Tongue (tissue), 3 donors: ENCODE measurements at places on chromosomes 7 and 10. TPM values are rescaled to one million over a fixed set of nuclear protein-coding genes. Genes with fewer than 3 reads are reported as not detected.
A peak's percentile ranks its signal among the peaks of the same experiment; 100 is the strongest.

Gene MSS51
- 9.5 TPM for total RNA-seq

Gene CDH23
- total RNA-seq: 12.2 TPM

Gene AKR1D1
- not detected for total RNA-seq

DNA sequence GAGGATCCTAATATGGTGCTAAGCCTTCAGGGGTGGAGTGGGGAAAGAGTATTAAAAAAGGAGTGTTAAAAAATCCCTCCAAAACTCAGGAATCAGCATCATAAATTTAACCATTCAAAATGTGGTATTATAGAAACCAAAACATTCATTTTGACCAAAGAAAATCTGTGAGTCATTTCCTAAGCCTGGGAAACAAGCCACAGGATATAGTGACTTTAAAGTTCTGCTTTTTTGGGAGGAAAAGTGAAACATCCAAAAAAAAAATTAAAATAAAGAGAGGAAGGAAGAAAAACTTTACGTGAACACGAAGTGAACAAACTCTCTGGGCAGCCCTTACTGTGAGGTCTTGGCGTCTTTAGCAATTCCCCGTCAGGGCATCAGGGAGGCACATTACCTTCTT is 74.0 kb upstream of the GSDME start:
- DNase-seq: no peak

DNA sequence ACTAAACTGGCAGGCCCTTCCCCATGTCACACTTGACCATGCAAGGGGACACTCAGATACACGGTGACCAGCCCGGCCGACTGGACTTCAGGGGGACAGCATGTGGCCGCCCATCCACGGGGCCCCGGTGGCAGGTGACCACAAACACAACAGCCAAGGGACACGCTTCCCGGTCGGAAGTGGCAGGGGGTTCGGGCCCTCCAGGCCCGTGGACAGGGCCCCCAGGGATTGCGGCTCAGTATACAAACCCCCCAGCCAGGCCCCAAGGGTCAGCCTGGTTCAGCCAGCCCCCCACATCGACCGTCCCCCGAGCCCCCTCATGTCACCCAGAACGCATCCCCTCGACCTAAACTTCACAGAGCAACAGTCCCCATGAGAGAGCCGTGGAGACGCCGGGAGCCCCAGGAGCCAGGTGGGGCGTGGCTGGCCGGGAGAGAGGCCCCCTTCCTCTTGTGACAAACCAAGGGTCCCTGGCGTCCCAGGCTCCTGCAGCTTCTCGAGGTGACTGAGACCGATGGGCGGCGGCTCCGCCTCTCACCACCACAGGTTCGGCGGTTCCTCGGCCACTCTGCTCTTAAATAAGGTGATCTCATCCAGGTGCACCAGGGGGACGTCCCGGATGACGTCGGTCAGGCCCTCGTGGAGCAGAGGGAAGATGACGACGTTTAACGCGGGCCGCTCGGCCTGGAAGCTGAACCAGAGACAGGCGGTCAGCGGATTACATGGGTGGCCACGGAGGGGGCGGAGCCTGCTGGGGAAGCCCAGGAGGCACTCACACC is 57.8 kb upstream of the TNRC18 start:
- no peak for DNase-seq

DNA sequence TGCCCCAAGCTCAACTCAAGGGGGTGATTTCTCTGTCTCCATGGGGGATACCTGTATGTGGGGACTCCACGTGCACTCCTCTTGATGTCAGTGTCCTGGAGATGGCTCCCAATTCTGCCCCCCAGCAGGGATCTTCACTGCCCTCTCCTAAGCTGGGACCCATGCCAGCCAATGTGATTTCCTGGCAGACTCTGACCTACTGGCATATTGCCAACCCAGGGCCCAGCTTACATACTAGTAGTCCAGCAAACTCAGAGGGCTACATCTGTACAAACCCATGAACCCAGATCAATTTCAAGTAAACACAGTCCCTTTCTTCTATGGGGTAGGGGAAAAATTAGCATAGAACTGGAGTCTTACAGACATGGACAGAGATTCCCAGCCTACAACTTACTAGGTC is 26.2 kb upstream of the BMPR1A start:
- peak; percentile 71 for DNase-seq

- no peak for DNase-seq
These were observed 20.3 kb downstream of the BMS1 start for GRCh38 chr10:42802876-42803275.

DNA sequence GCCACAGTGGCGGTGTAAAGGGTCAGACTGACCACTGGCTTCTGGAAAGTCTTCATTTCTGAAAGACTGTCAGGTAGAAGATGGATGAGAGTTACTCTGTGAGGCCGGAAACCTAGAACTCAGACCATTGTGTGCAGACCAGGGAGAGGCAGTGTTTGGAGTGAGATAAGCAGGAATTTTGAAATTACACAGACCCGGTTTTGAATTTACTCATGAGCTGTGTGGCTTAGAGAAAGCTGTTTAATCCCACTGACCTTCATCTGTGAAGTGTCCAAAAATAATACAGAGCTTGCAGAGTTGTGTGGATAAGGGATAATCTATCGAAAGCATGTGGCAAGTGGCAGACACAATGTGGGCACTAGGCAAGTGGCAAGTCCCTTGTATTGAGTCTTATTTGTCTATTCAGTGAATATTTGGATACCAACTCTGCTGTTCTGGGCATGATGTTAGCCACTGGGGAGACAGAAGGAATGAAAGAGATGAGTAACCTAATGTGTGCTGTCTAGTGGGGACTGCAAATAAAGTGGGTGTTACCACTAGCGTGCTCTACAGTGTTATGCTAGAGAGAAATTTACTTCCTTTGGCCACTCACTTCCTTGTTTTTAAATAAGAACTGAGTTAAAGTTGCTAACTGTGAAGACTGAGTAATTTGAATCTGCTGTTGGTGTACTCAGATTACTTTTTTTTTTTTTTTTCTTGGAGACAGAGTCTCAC is 69.4 kb downstream of the KIAA1217 start:
- no peak for DNase-seq

DNA sequence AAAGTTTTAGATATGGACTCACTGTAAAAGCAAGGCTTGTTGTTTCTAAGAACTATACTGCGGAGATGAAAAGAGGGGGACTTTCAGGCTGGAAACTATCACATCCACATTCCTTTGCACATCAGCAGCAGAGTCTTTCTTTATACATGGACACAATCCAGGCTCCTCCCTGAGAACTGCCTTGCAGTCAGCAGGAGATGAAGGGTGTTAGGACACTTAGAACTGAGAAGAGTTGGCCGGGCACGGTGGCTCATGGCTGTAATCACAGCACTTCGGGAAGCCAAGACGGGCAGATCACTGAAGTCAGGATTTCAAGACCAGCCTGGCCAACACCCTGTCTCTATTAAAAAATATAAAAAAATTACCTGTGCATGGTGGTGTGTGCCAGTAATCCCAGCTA is 9.7 kb upstream of the GARS1 start:
- DNase-seq: no peak

GRCh38 chr10:128055061-128055868 is 71.0 kb downstream of the MKI67 start:
- DNase-seq: no peak

GRCh38 chr7:129611246-129612111 is at the start of gene NRF1:
Gene NRF1, plus strand, starts transcription at chr7:129611720. Its CDS starts 45,632 bp downstream, at chr7:129657352.
- peak; percentile 97 for DNase-seq

GRCh38 chr10:115772606-115773005 is 500.4 kb downstream of the GFRA1 start:
- peak; percentile 7 for DNase-seq

- no peak for DNase-seq
These were observed 105.0 kb downstream of the PRTFDC1 start for GRCh38 chr10:24847112-24848070.

GRCh38 chr7:86933295-86933845 is 126.1 kb downstream of the ELAPOR2 start:
- no peak for DNase-seq

DNA sequence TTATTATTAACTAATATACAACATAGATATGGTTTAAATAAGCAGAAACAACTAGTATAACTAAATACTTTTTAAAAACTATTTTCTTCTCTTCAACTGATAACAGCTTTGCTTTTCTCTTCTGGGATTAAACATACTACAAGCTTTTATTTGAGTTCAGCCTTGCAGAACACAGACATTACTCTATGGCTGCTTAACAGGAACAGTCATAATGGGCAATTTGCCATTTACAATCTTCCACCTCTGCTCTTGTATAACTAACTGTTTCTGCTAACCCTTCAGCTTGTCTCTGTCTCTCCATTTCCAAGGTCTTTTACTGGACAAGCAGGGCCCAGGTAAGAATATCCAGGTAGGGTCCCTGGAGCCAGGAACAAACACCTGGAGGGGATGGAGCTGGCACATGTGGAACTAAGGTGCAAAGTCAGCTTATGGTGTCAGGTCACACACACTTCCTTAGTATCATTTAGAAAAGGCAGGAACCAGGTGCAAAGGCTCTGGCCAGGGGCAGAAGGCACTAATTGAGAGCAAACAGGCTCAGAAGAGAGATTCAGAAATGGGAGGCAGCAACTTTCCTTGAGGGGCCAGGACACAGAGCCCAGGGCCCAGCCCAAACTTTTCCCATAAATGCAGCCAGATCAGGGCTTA is 93.1 kb downstream of the STRA8 start:
- no peak for DNase-seq
